ENCODE measurements at places on chromosomes 16 and 17.

DNA sequence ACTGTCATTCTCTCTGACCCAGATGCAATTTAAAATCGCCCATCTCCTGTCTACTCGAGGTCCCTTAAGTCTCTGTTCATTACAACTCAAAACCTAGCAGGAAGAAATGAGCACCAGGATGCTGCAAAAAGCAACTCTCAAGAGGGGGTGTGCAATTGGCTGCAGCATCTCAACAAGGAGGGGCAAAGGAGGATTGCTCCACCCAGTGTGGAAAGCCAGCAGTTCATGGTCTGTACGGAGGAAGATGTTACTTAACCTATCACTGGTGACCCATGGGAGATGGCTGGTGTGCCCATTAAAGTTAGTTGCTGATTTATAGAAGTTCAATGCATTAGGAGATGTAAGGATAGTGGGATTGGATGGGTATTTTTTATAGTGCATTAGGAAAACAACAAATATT lies 147.4 kb downstream of the CDK5R1 start:
- DNase-seq: no peak

GRCh38 chr16:86121374-86122010 lies 222.5 kb downstream of the IRF8 start:
- DNase-seq: no peak

DNA sequence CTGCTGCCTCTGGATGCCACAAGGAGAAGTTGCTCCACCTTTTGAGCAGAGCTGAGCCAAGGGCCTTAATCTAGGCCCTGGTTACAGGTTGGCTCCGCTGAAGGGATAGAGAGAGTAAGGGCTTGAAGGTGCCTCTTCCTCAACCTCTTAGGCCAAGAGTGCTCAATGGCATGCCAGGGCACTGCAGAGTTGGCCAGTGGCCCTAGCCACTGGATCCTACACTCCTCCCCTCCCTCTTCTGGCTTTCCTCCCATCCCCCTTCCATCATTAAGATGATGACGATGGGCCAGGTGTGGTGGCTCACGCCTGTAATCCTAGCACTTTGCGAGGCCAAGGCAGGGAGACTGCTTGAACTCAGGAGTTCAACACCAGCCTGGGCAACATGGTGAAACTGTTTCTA lies 50.5 kb downstream of the MYO18A start:
- no peak for DNase-seq

DNA sequence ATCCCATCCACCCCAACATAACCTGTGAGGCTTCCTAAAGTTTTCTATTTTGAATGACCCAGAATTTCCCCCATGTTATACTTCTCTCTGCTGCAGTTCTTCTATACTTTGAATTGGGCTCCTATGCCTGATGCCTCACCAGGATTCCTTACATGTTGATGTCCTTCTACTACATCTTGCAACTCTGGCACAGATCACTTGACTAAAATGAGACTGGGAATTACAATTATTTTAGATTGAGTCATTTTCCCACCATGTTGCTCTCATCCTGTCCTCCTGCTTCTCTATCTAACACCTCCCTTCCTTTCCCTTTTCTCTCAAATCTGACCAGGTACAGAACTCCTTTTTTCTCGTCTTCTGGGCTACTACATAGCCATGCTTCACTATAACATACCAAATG lies 314.0 kb upstream of the KCNJ16 start:
- DNase-seq: no peak

- no peak for DNase-seq
Measured at GRCh38 chr16:85963753-85964285, 64.9 kb downstream of the IRF8 start.

GRCh38 chr17:73754886-73755400 lies 110.7 kb upstream of the SDK2 start:
- no peak for DNase-seq

GRCh38 chr17:19299214-19299747 lies 62.1 kb downstream of the EPN2 start:
- DNase-seq: no peak

DNA sequence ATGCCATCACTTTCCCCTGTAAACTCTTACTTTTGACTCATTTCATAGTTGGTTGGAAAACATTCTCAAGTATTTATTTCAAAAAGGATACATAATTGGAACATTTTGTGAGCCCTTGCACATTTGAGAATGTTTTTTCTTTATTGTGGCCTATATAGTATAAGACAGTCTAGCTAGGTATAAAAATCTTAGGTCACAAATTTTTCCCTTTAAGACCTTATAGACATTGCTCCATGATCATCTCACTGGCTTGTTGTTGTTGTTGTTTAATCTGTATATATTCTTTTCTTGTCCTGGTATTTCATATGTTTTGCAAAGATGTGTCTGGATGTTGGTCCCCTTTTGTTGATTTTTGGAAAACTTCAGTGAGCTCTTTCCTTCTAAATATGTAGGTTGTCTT lies 194.2 kb downstream of the NTN1 start:
- DNase-seq: no peak

DNA sequence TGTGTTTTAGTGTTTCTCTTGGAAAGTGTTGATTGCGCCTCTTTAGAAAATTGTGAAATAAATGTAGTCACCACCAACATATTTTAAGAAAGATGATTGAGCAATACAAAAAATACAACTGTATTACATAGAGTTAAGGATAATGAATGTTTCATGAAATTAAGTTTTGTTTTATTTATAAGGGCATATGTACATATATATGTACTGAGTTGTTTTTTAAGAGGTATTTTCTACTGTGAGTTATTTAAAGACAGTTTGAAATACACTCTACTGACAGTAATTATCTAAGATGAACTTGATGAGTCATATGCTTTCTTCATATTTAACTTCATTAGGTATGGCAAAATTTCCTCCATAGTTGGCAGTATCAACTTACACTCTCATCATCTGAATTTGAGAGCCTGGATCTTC lies 411.7 kb downstream of the HS3ST3B1 start:
- no peak for DNase-seq
